Stomach (tissue), 19 donors: ENCODE measurements at places on chromosomes 6 and 20. TPM values are rescaled to one million over a fixed set of nuclear protein-coding genes. Genes with fewer than 3 reads are reported as not detected.

DNA sequence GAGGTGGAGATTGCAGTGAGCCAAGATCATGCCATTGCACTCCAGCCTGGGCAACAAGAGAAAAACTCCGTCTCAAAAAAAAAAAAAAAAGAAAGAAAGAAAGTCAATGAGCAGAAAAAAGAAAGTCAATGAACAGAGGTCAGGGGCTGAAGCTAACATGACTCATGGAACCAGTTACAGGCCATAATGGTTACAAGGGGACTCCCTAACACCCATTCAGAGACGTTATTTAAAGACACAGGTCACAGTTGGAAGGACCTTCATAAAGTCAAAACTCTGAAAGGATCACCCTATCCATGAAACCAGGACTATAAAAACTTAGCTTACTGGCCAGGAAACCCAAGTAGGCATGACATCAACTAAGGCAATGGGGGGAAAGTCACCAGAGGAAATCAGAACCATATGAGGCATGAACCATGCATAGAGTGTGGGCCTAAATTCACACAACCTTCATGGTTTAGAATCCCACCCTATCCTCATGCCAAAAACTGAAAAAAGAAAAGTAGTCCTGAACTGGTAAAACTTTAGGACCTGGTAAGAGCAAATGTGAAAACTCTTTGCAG, 18.2 kb downstream of the FBXL4 start:
- H3K4me3 ChIP-seq, result no peak overlapping the region
- no peaks in the 10 kb centered on the region for H3K36me3 ChIP-seq
- peaks cover 9% of the 10 kb centered on the region for H3K4me1 ChIP-seq
- H3K27ac ChIP-seq, result no peak overlapping the region
- H3K27me3 ChIP-seq, result no peaks in the 10 kb centered on the region
- DNase-seq, result no peak

DNA sequence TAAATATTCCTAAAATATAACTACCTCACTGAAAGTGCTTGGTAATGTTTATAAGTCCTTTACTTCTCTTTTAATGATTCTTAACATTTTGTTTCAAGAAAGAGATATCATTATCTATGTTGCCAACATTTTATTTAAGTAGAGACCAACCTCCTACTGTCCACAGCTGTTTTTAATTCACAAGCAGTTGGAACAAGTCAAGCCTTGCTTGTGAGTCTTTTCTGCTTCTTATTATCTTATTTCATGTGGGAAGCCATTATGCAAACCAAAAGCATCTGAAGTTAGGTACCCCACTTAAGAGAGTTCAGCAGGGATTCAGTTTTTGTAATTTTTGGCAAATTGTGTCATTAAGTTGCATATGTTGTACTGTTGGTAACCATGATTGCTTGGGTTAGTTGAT, 1714.5 kb downstream of the GRIK2 start:
- H3K27ac ChIP-seq, result no peak overlapping the region
- no peaks in the 10 kb centered on the region for H3K4me1 ChIP-seq
- no peak for DNase-seq
- H3K27me3 ChIP-seq, result no peaks in the 10 kb centered on the region
- H3K36me3 ChIP-seq, result no peaks in the 10 kb centered on the region

Gene PPP1R3G
- total RNA-seq, result 0.29 TPM

Gene PREX1
- total RNA-seq, result 24.1 TPM

GRCh38 chr6:128036808-128037570, 136.1 kb upstream of the THEMIS start:
- no peaks in the 10 kb centered on the region for H3K27me3 ChIP-seq
- no peak overlapping the region for H3K27ac ChIP-seq
- peaks cover 3% of the 10 kb centered on the region for H3K36me3 ChIP-seq
- no peak for DNase-seq

DNA sequence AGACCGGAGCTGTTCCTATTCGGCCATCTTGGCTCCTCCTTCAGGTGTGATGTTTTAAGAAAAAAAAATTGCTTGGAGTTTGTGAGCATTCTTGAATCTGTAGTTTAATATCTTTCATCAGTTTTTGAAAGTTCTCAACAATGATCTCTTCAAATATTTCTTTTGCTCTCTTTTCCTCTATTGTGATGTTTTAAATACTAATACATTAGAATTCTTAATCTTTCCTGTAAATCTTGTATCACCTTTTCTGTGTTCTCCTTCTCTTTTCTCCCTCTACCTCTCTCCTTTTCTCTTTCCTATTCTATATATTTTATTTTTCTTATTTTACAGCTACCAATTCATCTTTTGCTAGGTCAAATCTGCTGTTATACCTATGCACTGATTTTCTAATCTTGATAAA, 212.3 kb downstream of the RPS12 start:
- H3K27me3 ChIP-seq, result no peaks in the 10 kb centered on the region
- no peak overlapping the region for H3K27ac ChIP-seq
- H3K36me3 ChIP-seq, result no peaks in the 10 kb centered on the region
- H3K4me1 ChIP-seq, result no peaks in the 10 kb centered on the region
